8988T (cell line): ENCODE measurements at places on chromosomes 6 and 20.

DNA sequence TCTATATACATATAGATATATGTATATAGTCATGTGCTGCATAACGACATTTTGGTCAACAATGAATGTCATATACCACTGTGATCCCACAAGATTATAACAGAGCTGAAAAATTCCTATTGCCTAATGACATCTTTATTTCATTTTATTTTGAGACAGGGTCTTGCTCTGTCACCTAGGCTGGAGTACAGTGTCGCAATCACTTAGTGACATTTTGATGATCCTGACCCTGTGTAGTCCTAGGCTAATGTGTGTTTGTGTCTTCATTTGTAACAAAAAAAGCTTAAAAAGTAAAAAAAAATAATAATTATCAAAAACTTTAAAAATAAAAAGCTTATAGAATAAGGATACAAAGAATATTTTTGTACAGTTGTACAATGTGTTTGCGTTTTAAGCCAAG lies 4.0 kb upstream of the FAM8A1 start:
- no peak for DNase-seq

- no peak for DNase-seq
Observed at GRCh38 chr6:118383924-118384323, 164.2 kb upstream of the PLN start.

DNA sequence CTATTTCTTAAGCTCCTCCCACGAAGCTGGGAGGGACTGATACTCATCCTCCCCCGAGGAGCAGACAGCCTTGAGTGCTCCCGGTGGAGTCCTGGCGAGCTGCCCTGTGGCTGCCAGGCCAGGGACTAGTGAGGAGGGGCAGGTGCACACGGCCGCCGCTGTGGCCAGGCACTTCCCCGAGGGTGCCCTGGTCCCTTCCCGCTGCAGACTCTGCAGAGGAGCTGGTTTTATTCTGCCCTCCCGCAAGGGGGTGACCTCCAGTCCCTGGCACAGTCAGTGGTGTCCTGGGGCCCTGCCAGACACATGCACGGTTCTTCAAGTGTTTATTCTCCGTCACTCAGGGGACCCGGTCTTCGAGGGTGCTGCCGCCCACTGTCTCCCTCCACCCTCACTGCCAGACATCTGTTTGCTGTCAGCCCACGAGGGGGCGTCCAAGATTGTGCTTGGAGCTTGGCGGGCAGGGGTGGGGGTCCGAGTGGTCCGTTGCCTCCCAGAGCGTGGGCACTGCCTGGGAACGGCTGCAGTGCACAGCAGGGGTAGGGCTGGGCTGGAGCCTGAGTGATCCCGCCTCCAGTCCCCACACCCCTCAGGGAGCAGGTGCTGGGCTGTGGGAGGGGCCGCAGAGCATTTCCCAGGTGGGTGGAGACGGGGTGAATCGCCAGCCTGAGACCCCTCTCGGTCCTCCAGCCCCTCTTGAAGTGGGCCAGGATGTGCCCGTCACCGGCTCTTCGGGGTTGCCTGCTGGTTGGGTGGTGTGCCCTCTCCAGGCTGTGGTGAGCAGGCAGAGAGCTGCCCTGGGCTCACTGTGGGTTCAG lies 3.1 kb upstream of the CABLES2 start:
- DNase-seq = peak; percentile 96

DNA sequence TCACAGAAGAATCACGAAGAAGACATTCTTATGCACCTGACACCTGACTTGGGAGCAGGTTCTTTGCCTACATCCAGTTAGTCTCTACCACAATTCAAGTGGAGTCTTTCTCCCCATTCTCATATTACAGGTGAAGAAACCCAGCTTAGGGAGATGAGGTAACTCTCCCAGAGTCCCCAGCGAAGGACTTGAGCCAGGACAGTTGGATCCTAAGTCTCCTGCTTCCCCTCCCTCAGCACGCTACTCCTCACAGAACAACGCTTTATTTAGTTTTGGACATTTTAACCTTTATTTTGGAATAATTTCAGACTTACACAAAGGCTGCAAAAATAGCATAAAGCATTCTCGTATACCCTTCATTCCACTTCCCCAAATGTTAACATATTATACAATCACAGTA lies 824 bp upstream of the CSTL1 start:
- DNase-seq = no peak
